Stimulated activated CD4-positive, alpha-beta T cell treated with anti-CD3 and anti-CD28 coated beads, Interleukin-4, amount 100 ng/mL, for 1 hour (primary cell): ENCODE measurements at places on chromosomes 7 and 10.

DNA sequence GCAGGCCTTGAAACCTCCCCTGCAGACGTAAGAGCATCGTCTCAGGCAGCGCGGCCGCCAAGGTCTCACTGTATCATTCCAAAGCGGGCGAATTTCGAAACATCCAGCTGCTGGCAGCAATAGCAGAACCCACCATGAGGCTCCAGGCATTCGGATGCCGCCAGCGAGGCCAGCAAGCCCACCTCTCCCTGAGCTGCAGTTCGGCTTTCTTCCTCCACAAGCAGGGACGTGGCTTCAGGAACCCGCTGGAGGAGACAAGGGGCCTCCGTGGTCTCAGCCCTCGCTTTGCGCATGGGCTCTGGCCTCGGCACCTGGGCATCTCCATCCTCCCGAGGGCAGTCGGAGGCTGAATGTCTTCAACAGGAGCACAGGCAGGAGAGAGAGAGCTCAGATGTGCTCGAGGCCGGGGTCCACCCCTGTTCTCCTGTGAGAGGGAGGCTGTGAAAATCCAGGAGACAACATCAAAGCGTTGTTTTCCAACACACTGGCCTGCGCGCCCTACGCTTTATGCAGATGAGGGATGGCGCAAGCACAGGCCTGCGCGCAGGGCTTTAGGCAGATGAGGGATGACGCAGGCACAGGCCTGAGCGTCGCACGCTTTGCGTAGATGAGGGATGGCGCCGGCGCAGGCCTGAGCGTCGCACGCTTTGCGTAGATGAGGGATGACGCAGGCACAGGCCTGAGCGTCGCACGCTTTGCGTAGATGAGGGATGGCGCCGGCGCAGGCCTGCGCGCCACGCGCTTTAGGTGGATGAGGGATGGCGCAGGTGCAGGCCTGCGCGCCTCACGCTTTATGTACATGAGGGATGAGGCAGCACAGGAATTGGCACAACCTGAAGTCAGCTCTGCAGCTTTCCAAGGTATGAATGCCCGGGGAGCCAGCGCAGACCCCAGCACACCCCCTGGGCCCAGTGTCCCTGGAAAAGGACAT lies 103.2 kb downstream of the WDR37 start:
- no peak for DNase-seq

DNA sequence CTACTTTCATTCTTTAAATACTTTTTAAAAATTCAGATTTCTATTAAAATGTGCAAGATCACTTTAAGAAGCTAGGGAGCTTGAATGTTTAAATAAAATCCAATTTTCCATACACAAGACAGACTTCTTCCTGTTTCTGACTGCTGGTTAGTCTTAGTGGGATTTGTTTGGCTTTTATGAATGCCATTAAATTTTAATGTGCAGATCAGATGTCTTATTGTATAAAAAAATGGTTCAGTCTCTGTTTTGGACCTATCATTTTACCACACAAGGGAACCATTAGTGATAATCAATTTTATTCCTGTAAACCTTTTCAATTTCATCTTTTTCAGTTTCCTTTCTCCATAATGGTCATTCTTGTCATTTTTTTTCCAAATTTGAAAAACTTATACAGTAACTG lies 63.2 kb downstream of the VCL start:
- DNase-seq = no peak

GRCh38 chr10:5614155-5614721 lies 52.2 kb downstream of the ASB13 start:
- no peak for DNase-seq

- no peak for DNase-seq
Measured at GRCh38 chr7:80524693-80525092, 12.8 kb upstream of the GNAT3 start.

DNA sequence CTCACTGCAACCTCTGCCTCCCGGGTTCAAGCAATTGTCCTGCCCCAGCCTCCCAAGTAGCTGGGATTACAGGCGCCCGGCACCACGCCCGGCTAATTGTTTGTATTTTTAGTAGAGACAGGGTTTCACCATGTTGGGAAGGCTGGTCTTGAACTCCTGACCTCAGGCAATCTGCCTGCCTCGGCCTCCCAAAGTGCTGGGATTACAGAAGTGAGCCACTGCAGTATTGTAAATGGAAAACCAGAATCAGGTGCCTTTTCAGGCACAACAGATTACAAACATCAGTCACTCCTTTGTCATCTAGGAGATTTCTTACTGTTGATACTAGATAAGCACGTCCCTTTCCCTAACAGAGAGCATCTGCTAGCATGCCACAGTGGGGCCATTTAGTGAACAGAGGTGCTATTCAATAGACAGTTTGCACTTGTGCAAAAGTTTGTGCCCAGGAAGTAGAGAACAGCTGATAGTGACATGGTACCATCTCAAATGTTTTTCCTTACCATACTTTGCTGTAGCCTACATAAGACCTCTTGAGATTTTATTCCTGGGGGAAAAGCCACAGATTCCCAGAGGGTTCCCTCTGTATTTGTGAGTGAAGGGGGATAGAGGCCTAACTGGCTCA lies 24.5 kb upstream of the WAC start:
- no peak for DNase-seq

GRCh38 chr10:90674928-90675327 lies 182.9 kb downstream of the HTR7 start:
- no peak for DNase-seq
